ENCODE measurements at places on chromosomes 7 and 10.

- DNase-seq, result no peak
Observed at GRCh38 chr7:78099715-78100394, 301.3 kb downstream of the PHTF2 start.

- no peak for DNase-seq
Observed at GRCh38 chr7:142614116-142614515, 135.2 kb upstream of the PRSS1 start.

DNA sequence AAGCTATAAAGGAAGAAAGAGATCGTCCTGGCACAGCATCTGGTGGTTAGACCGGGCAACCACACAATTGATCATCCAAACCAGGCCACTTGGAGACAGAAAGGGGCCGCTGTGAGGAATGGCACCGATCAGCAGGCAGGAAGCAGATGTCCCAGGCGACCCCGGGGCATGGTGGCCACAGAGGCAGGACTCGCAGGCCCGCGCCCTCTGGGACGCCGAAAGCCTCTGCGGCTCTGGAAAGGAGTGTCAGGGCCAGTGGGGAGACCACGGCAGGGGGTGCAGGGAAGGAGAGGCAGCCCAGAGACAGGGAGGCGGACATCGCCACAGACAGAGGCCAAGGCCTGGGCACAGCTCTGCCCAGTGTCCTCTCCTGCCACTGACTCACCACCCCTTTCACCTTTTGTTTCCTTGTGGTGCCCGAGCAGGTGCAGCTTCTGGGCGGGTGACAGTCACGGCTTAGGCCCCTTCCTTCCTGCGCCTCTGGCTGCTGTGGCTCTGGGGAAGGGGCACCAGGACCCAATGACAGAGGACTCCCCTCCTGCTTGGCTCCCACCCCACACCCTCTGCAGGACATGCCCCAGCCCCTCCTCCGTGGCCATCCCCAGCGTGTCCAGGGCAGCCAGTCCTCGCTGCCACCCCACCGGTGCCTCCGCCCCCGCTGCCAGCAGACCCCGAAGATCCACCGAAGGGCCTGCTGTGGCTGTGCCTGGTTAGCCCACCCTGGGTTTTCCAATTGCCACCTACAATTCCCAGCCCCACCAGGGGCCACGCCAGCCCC is 10.9 kb downstream of the STK32C start:
- no peak for DNase-seq

- DNase-seq, result no peak
Observed at GRCh38 chr10:96626795-96627194, 40.0 kb upstream of the TM9SF3 start.

DNA sequence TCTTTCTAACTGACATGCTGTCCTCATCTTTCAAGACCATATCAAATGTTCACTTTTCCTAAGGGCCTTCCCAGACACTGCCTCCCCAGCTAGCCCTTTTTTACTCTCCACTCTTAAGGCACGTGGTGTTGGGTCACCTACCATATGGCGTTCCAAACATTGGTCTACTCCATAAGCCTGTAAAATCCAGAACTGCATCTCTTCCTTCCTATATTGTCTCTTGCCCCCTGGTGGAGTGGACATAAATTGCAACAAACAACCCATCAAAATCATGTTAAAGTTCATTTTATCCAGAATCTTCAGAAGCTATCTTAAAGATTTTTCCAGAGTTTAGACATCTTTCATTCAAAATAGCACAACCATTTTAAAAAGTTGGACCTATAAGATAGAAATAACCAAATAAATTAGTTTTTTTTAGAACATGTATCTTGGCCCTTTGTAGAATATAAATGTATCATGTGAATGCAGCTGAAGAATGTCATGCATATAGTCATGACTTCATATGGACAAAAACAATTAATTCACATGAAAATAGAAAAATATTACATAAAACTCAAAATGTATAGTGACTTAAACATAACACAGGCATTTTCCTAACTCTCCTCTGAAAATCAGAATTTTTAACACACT is 180.6 kb upstream of the CHRM2 start:
- no peak for DNase-seq

DNA sequence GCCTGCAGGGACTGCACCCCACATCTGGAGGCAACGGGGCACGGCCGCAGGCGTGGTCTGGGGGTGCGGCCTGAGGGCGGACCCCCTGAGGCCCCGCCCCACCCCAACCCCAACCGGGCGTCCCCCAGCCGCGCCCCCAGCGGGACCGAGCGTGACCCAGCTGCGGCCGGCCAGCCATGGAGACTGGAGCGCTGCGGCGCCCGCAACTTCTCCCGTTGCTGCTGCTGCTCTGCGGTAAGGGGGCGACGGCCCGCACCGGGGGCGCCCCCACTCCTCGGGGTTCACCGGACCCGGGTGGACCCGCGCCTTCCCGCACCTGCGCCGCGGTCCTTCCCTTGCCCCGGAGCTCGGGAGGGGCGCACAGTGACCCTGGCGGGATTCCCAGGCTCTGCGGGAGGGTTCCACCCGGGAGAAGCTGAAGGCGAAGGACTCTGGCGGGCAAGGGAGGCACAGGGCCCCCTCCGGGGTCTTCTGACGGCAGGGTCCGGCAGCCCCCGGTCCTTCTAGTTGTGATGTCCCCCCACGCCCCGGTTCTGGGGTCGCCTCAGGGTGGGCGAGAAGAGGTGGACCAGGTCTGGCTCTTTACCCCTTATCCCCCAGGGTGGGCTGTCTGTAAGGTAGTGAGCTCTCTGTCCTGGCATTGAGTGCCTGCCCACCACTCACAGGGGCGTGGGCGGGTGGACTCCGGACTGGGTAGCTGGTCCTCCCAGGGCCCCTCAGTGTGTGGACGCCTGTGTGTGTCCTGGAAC is at the start of gene RAMP3:
TSS of gene RAMP3 (plus strand) at position 139 of the 749 bp plus-strand sequence. CDS start at position 177, 38 bp downstream.
- no peak for DNase-seq

DNA sequence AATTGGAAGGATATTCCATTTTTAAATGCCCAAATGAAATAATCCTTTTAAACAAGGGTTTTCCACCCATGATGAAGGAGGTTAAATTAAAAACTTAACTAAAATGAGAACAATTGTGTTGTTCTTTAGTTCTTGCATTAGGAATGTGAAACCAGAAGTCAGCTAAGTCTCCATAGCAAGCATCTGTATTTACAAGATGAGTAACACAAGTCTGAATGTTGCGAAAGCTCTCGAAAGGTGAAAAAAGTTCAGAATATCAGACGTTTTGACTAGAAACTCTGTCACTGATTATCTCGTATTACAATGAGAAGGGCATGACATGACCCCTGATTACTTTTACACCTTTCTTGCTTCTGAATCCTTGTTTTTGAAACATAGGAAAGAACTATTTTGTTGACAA is 149.6 kb downstream of the BICC1 start:
- no peak for DNase-seq

GRCh38 chr7:13639396-13639795 is 350.1 kb downstream of the ETV1 start:
- no peak for DNase-seq

DNA sequence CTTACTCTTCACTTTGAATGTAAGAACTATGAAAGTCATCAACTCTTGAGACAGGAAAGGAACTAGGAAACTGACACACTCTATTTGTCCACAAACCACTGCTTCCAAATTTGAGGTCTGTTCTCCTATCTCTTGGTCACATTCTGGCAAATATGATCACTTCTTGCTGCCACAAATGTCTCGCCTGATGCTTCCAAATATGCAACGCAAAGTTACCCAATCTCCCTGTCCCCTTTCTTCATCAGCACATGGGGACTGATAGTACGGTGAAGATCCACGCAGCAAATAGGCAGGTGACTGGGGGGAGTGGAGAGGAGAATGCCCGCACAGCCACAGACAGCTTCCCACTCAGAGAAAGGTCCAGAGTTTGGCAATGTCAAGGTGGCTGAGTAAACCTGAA is 92.6 kb upstream of the TCF7L2 start:
- no peak for DNase-seq

DNA sequence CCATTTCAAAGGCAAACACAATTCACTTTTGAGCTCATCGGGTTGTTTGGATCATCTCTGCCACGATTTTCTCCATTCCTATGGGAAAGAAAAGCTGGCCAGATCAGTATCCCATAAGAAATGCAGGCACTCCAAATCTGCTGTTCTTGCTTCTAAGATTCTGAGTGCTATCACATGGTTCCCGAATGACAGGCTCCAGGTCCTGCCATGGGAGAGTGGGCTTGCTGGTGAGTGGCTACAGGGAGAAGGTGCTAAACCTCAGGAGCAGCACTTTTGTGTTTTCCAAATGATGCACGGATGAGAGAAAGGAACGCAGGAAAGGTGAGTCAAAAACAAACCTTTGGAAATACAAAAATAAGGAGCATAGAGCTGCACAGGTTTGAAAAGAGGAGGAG is 32.1 kb downstream of the MTURN start:
- DNase-seq, result no peak

DNA sequence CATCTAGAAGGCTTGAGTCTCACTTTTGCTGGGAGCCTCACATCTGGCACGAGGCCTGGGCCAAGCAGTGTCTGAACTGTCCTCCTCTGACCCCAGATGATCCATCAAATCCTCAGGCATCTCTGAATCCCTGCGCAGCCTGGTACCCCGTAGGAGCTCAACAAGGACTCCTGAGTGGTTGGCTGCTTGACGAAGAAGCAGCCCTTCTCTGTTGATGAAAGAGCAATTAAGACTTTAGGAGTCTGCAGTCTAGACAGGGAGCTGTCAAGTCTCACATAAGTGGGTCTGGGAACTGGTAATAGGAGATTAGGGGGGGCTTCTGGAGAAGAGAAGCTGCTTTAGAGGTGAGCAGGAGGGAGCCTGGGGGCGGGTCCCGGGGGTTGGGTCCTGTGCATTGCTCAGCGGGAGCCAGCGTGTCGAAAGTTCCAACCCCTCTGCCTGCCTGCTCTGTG is 326.0 kb downstream of the RPS24 start:
- DNase-seq, result no peak

GRCh38 chr7:158345731-158346130 is 241.9 kb downstream of the PTPRN2 start:
- DNase-seq, result no peak

- no peak for DNase-seq
Observed at GRCh38 chr10:52597189-52597863, 175.3 kb downstream of the MBL2 start.

- DNase-seq, result no peak
Observed at GRCh38 chr7:37670436-37670835, 13.1 kb upstream of the GPR141 start.

- peak; percentile 88 for DNase-seq
Observed at GRCh38 chr7:134669845-134670373, 23.3 kb downstream of the BPGM start.

DNA sequence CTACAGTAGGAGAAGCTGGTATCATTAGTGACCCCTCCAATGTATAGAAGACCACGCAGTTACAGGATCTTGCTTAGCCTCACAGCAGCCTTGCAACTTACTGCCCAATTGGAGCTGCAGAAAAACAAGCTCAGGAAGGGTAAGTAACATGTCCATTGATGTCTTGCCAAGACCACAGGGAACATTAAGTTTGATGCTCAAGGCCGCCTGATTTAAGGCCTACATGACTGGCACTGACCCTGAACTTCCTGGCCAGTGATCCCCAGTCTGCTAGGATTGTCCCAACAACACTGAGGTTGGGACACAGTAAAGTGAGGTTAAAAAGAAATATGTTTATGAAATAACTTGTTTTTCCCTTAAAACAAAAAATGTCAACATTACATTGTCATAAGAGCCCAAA is 6.8 kb upstream of the GDF2 start:
- DNase-seq, result no peak

GRCh38 chr7:50921114-50921813 is 138.6 kb upstream of the GRB10 start:
- DNase-seq, result no peak

- DNase-seq, result no peak
Observed at GRCh38 chr10:67965456-67965855, 81.0 kb downstream of the SIRT1 start.

DNA sequence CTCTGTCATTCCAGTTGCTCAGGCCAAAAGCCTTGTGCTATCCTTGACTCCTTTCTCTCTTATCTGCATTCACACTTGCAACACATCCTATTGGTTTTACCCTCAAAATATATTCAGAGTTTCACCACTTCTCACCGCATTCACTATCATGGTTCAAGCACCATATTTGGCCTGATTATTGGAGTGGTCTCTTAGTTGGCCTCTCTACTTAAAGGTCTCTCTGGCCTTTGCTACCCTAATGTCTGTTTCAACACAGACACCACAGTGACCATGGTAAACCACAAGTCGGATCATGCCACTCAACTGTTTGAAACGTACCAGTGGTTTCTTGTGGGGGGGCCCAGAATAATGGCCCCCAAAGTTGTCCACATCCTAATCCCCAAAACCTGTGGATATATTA is 15.2 kb upstream of the PDZD8 start:
- no peak for DNase-seq

GRCh38 chr10:22316286-22317075 is at the start of gene COMMD3:
TSS of gene COMMD3 (plus strand) at chr10:22316388. CDS start at chr10:22316418, 30 bp downstream.
- DNase-seq, result peak; percentile 75

DNA sequence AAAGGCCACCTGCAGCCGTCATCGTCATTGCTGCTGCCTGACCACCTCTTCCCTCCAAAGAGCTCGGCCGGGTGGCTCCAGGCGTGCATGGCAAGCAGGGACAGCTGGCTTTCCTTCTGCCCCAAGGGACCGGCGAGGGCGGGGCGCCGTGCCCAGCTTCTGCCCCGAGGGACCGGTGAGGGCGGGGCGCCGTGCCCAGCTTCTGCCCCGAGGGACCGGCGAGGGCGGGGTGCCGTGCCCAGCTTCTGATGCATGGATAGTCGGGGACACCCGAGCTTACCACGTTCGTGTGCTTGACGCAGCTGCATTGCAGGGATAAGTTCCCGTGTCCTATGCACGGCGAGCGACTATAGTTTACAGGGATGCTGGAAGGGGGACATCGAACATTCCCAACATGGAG is 27.0 kb downstream of the CFAP46 start:
- no peak for DNase-seq

DNA sequence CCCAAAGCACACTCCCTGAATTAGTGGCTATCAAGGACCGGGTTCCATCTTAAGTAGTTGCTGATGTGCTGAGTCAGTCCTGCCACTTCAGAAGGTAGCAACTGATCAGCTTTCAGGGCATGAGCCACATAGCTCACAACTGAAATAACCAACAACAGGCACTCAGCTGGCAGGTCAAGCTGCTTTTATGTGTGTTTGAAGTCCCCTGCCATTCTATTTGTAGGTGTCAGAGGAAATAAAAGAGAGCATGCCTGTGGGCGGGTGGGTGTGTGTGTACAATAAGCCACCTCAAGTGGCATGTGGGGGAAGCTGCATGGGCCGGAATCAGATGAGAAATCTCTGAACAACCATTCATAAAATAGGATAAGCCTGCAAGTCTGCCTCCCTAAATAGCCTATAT is 114.3 kb upstream of the YAE1 start:
- no peak for DNase-seq

DNA sequence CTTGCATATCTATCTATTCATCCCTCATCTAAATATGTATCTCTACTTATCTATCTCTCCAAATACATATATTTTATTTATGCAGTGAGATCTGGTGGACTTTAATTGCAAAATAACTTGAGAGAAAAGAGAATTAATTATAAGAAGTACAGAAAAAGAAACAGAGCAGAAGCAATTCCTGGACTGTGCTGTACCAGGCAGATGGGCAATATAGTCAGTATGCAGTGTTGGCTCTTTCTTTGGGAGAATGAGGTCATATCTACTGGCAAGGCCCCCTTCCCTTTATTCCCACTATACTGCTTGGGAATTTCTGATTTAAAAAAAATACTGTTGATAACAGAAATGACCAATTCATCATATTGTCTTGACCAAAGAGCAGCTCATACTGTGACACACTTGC is 49.0 kb upstream of the TOMM7 start:
- DNase-seq, result no peak

Measured in T-cell (primary cell).